ENCODE measurements at places on chromosomes 12 and 14.
A peak's percentile ranks its signal among the peaks of the same experiment; 100 is the strongest.

DNA sequence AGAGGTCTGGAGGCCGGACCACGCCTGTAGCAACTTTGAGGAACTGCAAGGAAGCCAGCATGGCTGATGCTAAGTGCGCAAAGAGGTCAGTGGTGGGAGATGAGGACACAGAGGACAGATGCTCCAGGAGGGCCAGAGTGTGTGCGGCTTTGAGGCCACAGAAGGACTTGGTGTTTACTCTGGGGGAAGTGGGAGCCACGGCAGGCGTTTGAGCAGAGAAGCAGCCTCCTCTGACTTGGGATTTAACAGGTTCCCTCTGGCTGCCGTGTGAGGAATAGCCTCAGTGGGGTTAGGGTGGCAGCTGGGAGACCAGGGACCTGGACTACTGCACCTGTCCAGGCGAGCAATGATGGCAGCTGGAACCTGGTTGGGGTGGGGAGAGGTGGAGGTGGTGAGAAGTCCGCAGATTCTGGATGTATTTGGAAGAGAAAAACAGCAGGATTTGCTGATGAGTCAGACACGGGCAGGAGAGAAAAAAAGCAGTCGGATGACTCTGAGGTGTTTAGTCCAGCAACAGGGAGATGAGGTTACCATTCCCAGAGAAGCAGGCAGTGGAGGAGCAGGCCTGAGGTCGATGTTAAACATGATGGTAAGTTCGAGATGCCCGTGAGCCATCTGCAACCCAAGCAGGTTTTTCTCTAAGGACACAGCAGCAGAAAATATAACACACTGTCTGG lies 143.5 kb downstream of the SCARB1 start:
- DNase-seq, result peak; percentile 68

DNA sequence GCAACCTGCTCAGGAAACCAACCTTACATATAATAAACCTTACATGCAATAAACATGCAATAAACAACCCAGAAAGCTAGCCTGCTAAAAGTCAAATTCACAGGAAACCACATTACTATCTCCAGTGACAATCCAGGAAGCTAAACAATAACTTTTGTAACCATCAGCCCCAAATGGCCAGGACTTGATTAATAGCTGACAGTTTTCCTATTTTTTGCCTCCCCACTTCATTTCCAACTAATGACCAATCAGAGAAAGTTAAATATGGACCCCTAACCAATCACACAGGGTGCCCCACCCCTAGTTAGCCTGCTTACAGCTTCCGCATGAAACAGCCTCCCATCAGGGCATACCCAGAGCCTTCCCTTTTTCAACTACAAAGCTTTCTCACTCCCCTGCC lies 152.2 kb upstream of the LMNTD1 start:
- DNase-seq, result no peak

DNA sequence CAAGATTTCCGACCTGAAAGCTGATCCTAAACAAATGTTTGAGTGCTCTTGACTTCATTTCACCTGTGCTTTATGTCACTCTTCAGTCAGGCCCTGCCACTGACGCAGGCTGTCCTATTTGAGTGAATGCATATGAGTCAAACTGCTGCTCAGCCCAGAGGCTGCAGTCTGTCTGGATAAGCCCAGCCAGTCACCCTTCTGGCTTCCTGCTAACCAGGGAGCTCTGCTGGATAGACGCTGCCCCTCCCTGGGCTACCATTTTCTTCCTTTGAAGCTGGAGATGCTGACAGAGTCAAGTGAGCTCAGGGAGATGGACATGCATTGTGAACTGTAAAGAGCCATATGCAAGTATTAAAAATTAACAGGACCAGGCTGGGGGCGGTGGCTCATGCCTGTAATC lies 5.1 kb upstream of the TUNAR start:
- DNase-seq, result no peak

DNA sequence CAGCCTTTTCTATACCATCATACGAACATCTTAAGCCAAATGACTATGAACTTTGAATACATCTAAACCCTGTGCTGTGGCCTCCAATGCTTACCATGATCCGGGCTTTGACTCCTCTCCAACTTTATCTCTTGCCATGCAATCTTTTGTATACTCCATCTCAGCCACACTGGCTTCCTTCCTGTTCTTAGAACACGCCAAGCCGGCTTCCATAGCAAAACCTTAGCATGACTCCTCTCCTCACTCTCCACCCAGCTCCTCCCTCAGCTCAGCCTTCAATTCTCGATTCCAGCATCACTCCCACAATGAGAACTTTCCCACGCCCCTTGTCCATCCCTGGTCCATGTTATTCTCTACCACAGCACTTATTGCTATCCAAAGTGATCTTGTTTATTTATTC lies 228.3 kb downstream of the NTF3 start:
- DNase-seq, result no peak

GRCh38 chr12:115528466-115528865 lies 749.0 kb downstream of the MED13L start:
- no peak for DNase-seq

DNA sequence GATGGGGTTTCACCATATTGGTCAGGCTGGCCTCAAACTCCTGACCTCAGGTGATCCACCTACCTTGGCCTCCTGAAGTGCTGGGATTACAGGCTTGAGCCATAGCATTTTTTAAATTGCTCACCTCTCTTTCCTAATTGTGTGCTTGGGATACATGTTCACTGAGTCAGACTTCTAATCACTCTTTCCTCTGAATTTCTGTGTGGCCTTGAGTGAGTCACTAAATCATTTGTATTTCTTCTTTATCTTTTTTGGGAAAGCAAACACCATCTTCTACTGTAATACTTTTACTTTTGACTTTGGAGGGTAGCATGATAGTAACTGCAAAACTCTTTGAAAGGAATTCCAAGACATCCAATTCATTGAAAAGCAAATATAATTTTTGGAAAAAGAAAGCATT lies 60.8 kb downstream of the FLRT2 start:
- DNase-seq, result peak; percentile 18

GRCh38 chr14:69088586-69088985 lies 64.3 kb downstream of the DCAF5 start:
- peak; percentile 46 for DNase-seq

- no peak for DNase-seq
Measured at GRCh38 chr14:100618763-100619320, 31.6 kb upstream of the BEGAIN start.

DNA sequence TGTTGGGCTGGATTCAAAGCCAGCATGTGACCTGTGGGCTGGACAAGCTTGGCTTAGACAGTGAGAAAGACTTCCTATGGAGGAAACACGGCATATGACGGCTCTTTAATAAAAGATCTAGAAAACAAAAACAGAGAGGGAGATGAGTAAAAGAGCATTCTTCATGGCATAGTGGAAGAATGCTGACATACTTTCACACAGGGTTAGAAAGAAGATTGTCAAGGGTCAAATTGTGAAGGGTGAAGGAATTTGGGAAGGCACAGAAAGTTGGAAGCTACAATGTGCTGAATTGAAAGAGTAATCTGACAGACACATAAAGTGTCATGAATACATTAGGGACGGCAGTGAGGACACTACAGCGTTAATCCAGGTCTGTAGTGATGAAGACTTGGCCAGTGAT lies 63.4 kb downstream of the GALNT4 start:
- DNase-seq, result no peak

DNA sequence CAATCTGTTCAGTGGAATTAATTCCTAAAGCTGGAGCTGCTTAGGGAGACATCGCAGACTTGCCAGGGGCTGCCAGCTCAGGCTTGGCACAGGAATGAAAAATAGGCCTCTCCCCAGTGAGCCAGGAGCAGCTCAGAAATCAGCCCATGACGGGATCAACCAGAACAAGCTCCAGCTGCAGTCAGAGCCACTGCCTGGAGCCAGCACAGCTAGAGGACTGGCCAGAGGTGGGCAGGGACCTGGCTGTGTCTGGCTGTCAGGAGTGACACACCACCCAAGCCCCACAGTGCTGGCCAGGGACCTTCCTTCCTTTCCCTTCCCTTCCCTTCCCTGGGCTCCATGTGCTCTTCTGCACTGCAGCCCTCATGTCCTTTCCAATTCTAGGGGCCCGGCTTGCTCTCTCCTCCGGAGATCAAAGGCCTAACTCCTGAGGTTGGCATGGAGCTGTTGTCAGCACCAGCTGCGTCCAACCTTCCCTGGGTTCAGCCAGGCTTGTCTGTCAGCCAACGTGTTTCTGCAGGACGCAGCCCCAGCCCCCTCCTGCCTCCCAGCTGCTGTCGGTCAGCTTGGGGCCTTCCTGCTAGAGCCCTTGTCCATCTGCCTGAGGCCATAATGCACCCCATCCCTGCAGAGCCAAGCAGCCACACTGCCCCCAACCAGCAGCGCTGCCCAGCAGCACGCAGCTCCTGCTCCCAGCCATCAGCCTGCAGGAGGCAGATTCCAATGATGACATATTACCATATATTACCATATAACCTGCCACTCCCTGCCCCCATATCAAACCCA lies 149.3 kb downstream of the CALM1 start:
- DNase-seq, result no peak

DNA sequence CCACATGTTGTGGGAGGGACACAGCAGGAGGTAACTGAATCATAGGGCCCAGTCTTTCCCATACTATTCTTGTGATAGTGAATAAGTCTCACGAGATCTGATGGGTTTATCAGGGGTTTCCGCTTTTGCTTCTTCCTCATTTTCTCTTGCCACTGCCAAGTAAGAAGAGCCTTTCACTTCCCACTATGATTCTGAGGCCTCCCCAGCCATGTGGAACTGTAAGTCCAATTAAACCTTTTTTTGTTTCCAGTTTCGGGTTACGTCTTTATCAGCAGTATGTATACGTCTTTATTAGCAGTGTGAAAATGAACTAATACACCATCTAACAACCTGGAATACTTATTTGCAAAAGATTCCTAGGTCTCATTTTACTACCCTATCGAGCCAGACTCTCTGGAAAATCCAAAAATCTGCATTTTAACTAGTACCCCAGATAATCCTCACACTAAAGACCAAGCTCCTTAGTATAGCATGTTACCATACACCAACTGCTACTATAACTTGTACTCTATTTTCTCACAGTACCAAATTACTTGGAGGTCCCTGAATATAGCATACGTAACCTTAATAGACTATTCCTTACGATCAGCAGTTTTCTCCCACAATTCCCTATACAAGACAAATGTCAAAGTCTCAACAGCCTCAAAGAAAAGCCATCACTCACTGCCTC lies 11.5 kb downstream of the GTF2A1 start:
- DNase-seq, result no peak
